ENCODE measurements at places on chromosomes 6 and 20.

DNA sequence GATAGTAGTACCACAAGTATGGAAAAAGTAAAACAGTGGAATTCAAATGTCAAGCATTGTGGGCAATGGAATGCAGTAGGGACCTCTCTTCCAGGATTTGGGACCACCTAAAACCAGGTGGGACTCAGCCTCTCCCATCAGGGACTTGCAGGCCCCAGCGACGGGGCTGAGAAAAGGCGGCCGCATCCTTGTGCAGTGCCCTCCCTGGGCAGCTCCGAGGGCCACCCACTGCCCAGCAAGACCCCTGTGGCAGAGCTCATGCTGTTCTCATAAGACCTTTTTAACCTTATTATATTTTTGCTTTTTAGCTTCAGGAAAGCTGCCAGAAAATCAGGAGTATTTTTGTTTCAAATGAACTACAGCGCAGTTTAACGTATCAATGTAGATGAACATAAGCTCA is 142.6 kb upstream of the RPS6KA2 start:
- DNase-seq: no peak

GRCh38 chr20:25046736-25047666 is 10.9 kb downstream of the ACSS1 start:
- DNase-seq: no peak

- DNase-seq: peak; percentile 94
These were observed at the start of gene TUBB2B for GRCh38 chr6:3227363-3228045. Gene TUBB2B, minus strand, starts transcription at chr6:3227653. Its CDS starts 110 bp downstream, at chr6:3227543.

DNA sequence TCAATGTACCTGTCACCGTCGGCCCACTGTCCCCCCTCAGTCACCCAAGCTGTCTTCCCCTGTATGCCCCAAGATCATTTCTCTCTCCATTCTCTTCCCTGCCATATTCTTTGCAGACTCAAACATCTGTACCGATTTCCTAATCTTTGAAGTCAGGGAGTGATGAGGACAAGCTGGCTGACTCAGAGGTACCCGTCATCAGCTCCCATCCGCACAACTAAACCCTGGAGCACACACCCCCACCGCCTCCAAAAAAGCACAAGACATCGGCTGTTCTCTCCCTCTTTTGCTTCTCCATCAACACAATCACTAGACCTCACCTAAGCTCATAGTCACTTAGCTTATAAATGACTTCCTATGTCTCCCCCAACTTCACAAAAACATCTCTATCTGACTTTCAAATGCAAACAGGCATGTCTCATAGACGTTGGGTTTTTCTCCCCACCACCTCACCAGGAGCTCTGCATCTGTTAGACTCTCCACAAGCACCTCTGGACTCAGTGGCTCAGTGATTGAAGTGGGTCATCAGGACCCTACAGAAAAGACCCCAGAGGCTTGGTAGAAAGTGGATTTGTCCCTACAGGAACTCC is 11.5 kb upstream of the NFATC2 start:
- DNase-seq: no peak

- DNase-seq: no peak
These were observed 14.3 kb upstream of the GOPC start for GRCh38 chr6:117616391-117617209.

GRCh38 chr20:49913399-49914047 is 1.8 kb downstream of the SPATA2 start:
- DNase-seq: no peak

DNA sequence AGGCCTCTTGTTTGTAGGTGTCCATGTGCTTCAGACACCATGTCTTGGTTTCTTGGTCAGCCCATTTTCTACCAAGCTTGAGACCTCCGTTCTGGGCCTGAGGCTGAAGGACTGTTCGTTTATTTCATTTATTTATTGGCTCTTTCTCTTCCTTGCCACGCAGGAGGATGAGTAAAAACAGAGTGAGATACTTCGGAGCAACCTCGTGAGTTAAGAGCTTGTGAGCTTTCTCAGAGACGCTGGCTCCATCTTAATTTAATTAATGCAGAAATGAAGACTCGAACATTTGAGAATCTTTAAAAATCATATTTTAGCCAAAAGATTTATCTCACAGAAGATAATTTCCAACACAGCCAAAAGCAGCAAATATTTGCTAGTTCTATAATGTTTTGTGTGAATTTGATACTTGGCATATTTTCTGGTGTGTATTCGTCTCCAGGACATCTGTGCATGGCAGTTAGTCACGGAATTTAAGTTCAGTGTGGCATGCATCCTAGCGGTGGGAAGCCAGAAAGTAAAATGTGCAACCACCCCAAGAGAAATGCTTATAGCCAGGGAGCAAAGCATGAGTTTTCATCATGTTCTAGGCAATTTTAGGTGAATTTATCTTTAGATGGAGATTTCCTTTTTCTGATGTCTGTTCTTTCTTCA is 76.0 kb downstream of the THBS2 start:
- DNase-seq: no peak

- peak; percentile 76 for DNase-seq
These were observed 103.0 kb downstream of the ADGRB3 start for GRCh38 chr6:68738039-68738438.

DNA sequence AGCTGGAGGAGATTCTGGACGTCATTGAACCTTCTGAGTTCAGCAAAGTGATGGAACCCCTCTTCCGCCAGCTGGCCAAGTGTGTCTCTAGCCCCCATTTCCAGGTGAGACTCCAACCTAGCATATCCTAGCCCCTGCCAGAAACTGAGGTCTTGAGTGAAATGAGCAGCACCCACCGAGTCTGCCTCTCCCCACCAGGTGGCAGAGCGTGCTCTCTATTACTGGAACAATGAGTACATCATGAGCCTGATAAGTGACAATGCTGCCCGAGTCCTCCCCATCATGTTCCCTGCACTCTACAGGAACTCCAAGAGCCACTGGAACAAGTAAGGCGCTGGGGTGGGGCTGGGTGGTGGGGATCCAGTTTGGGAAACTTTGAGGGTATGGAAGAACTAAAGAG is 4.6 kb downstream of the MEA1 start:
- DNase-seq: no peak

DNA sequence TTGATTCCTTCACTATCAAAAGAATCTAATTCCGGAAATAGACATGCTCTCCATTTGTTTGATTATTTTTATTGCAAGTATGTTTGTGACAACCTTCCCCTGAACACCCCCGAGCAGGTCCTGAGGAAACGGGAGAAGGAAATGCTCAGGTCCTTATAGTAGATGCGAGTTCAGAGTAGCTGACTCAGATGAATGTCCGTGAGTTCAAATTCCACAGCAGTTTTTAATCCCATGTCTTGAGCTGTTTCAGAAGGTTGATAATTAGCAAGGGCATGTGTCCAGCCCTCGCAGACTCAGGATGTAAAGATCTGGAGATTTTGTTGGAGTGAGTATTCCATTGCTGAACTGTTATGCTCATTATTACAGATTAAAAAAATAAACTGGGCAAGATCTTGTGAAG is 169.3 kb downstream of the BCAS1 start:
- DNase-seq: no peak

GRCh38 chr6:132272776-132273175 is 128.5 kb downstream of the MOXD1 start:
- no peak for DNase-seq

DNA sequence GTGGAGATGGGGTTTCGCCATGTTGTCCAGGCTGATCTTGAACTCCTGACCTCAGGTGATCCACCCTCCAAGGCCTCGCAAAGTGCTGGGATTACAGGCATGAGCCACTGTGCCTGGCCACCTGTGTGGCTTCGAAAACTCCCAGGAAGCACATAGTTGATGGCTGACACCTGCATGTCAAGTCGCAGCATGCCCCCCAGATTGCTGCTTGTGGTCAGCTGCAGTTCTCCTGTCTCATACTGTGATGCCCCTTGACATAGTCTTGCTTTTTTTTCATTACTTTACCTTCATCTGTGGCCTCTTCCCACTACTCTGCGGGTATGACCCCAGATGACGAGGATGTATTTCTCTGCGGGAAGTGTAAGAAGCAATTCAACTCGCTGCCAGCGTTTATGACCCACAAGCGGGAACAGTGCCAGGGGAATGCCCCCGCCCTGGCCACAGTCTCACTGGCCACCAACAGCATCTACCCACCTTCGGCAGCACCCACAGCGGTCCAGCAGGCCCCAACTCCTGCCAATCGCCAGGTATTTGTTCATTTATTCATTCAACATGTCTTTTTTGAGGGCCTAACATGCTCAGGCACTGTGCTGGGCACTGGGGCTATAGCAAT is 13.1 kb downstream of the ZNF341 start:
- DNase-seq: no peak

DNA sequence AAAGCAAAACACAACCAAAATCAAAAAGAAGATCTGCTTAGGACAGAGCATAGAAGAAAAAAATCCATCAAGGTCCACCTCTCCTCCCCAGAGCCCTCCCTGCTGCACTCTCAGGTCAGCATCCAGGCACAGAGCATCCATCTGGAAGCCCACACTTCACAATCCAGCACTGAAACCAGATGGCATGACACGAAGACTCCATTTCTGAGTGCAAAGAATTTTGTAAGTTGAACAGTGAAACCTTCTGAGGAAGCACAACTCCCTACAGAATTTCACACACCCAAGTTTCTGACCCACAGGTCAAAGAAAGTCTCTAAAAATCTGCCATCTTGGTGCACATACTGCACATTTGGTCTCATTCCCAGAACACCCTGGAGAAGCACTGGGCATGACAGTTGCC is 128.8 kb upstream of the STXBP5 start:
- no peak for DNase-seq

- no peak for DNase-seq
These were observed 86.4 kb downstream of the ATXN1 start for GRCh38 chr6:16674801-16675392.

- DNase-seq: no peak
These were observed 177.7 kb downstream of the DLL1 start for GRCh38 chr6:170113141-170113540.

GRCh38 chr6:149320796-149321195 is 3.3 kb downstream of the TAB2 start:
- no peak for DNase-seq

DNA sequence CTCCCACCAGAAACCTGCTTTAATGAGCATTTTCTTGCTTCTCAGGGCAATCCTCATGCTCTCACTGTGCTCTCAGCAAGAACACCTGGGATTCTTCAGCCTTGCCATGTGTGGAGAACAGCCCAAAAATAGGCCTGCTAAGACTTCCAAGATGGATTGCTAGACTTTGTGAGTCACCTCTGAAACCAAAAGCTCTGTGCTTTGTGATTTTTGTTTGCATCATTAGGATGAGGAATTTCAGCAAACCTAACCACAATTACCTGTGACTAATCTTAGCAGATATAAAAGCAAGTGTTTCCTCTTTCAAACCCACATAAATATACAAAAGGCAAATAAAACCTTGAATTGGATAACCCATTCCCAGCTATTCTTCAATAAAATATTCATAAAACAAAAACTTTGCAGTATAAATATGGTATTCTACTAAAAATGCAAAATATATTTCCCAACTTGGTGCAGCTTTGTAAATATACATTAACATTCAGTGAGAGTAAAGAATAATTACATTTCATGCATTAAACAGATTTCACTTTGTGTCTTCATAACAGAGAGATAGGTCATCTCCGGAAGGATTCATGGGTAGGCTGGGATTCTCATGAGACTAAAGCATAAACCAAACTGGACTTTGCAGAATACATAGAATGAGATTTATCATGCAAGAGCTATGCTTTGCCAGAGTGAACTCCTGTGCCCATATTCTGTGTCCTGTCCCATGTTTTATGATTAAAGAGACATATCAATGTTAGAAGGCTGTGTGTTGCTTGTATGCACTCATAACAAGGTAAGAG is 33.5 kb downstream of the TPBG start:
- DNase-seq: no peak

- no peak for DNase-seq
These were observed 168.3 kb upstream of the ECI2 start for GRCh38 chr6:4303638-4304037.

GRCh38 chr20:48845721-48846306 is 18.0 kb upstream of the PREX1 start:
- no peak for DNase-seq

DNA sequence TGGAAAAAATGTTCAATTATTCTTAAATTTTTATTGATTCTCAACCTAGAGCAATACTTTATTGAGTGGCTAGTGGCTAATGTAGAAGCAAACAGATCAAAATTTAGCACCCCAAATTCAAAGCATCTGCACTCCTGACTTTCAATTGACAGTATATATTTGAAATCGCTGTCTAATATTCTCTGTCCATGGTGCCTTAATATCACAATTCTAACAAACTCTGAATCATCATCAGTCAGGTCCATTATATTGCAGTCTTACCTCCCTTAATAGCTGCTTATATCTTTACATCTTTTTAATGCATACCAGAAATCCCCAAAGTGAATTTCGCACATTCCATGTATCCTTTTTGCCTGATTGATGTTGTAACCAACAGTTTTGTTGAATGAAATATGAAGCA is 134.9 kb downstream of the THEMIS start:
- no peak for DNase-seq

GRCh38 chr6:166655251-166655650 is 28.2 kb upstream of the RPS6KA2 start:
- no peak for DNase-seq

GRCh38 chr6:112144145-112144926 is 56.9 kb downstream of the FAM229B start:
- peak; percentile 96 for DNase-seq

DNA sequence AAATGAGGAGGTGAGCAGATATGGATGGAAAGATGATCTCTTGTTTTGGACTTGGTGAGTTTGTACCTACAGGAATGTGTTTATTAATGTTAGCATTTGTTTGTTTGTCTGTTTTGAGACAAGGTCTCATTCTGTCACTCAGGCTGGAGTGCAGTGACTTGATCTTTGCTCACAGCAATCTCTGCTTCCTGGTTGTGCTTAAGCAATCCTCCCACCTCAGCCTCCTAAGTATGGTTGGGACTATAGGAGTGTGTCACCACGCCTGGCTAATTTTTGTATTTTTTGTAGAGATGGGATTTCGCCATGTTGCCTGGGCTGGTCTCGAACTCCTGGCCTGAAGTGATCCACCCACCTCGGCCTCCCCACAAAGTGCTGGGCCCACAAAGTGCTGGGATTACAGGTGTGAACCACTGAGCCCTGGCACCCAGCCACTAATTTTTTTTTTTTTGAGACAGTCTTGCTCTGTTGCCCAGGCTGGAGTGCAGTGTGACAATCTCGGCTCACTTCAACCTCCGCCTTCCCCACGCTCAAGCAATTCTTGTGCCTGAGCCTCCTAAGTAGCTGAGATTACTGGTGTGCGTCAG is 7.1 kb downstream of the CASP8AP2 start:
- DNase-seq: no peak

DNA sequence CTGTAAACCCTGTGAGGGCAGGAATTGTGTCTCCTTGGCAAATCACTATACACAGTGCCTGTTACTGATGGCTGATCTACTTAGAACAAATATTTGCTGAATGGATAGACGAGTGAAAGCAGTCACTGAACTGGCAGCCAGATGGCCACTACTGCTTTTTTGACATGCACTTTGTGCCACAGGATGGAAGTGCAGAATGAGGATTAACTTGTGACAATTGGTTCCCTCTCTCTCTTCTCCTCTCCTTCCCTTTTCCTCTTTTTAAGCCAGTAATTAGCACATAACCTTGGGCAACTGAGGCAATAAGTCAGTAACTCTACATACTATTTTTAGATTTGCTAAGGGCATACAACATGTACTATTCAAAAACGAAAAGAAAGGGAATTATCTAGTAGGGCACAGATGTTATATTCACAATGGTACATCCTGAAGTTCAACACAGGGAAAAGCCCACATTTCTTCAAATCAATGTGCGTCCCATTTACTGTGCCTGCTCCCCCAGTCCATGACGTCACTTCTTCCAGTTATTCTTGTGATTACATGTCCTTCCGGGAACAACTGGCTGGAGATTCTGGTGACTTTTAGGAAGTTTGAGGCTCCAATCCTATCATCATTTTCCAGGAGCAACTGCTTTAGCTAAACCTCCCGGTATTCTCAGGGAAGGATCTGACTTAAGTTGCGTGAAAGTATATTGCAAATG is 17.0 kb upstream of the RPS6KA2 start:
- no peak for DNase-seq

- DNase-seq: no peak
These were observed 48.7 kb upstream of the CLVS2 start for GRCh38 chr6:122947355-122947754.
